ENCODE measurements at places on chromosomes 3 and 15.

GRCh38 chr3:20235796-20236195, 49.8 kb upstream of the SGO1 start:
- DNase-seq: no peak

DNA sequence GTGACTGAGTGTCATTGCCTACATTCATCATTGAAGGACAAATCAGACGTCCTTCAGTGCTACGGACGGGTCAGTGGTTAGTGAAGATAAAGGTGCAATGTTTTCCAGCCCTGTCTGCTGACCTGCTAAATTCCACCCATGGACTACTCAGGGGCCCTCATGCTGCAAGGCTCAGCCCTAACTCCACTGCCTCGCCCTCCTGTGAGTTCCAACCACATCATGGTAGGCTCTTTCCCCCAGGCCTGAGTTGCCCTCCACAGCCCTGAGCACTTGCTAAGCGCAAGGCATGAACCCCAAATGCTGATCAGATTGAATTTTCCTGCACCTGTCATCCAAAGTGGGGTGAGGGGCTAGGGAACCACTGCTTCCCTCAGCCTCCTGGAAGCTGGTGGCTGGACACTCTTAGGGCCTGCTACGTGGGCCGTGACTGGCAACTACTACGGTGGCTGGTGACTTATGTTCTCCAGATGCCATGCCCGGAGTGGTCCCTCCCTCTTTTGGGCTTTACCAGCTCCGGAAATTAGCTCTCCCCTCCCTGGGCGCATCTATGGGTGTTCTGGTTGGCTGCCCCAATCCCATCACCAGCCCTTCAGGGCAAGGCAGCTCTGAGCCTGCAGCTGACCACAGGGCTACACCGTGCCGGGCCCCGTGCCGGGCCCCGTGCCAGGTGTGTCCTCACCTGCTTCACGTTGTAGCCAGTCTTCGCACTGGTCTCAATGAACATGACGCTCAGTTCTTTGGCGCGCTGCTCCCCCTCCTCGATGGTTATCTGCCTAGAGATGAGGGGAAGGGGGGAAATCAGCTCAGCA, 32.1 kb downstream of the SRPRB start:
- DNase-seq: no peak

GRCh38 chr3:33779751-33780150, 18.7 kb upstream of the PDCD6IP start:
- DNase-seq: no peak

GRCh38 chr15:79798311-79798710, 98.5 kb downstream of the MTHFS start:
- no peak for DNase-seq

DNA sequence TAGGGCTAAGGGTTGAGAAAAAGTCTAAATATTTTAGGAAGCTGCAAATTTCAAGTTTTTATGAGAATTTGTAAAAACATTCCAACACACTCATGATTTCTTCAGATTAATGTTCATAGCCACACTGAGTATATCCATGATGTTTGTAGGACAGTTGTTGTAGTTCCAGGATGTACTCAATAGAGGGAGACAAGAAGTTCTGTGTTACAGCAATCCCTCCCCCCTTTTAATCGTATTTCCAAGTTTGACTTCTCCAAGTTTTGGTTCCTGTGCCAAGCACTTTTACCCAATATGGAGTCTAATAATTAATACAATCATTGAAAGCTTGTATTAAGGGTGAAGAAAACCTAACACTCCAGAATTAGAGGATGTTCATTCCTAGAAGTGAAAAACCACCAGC, 143.4 kb downstream of the FEZF2 start:
- peak; percentile 62 for DNase-seq

DNA sequence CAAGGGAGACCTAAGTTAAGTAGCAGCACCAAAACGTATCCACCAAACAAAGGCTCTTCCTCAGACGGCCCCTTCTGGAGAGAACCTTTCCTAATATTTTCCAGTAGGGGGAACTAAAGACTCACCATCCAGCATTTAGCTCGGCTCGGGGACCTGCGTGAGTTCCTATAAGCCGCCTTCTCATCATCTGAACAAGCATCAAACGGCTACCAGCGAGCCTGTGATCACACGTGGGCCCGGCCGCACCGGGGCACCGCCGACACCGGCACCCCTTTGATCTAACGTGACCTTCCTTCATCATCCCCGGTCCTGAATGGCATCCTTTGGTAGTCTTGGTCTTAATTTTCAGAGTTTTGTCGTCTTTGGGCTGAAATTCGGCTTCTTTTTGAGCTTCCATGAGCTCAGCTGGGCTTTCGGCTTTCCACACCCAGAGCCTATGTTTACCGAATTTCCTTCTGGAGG, 1.4 kb upstream of the ROBO2 start:
- DNase-seq: peak; percentile 93

- DNase-seq: no peak
Measured at GRCh38 chr3:98807561-98807960, 44.4 kb downstream of the ST3GAL6 start.

- DNase-seq: no peak
Measured at GRCh38 chr15:30929064-30929669, 25.5 kb downstream of the FAN1 start.

DNA sequence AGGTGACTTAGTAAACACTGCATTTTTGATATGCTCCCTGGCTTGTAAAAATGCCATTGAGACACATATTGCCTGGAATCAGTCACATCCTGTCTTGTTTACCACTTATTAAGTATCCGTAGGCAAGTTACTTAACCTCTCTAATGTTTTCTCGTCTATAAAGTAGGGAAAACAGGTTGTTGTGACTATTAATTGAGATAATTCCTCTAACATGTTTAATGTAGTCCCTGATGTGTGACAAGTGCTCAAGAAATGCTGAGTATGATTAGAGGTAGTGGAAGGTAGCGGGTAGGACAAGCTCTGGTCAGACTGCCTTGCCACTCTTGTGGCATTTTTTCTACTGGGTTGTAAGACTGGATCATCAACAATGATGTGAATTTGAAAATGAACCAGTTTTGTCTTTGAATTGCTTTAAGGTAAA, 54.1 kb downstream of the NFKBIZ start:
- no peak for DNase-seq

DNA sequence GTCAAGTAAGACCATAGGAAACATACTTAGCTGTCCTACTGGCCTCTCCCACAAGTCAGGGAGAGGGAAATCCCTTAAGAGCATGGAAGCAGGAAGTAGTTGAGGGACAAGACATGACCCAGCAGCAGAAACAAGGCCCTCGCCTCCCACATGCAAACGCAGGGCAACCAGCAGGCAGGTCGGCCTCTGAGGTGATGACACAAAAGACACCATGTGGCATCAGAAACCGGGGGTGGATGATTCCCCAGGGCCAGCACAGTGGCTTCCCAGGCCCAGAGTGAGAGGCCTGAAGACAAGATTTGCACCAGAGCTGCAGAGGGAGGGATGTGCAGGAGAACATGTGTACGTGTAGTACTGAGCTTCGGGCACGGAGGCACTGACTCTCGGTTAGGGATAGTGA, 26.3 kb downstream of the PXYLP1 start:
- no peak for DNase-seq

- DNase-seq: peak; percentile 28
Measured at GRCh38 chr3:98985431-98985830, 83.9 kb upstream of the DCBLD2 start.

GRCh38 chr3:25009665-25010064, 418.4 kb upstream of the RARB start:
- DNase-seq: peak; percentile 20

DNA sequence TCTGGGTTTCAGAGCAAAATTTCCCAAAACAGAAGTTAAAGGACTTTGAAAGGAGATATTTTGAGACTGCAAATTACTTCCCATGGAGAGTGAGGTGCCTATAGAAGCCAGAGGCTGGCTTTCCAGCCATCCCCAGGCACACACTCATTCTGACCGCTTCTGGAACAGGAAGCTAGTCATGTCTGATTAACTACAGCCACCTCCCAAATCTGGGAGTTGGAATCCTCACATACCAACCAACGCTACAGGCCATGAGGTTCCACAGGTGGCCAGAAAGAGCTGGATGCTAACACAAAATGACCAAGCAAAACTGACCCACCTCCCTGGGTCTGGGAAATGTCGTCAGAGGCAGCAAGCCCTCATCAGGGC, 87.2 kb downstream of the SNRK start:
- DNase-seq: no peak

DNA sequence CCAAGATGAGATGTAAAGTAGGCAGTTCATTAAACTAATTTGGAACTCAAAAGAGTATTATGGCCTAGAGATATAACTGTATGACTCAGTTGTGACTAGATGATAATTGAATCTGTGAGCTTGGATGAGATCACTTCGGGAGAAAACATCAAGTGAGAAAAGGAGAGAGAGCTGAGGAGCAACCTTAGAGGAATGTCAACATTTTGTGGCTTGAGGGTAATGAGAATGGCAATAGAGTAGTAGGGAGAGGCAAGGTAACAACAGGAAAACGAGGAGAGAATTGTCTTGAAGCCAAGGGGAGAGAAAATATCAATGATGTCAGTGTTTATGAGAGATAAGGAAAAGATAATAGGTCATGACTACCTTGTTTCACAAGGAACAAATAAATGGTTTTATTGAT, 580.2 kb downstream of the NLGN1 start:
- DNase-seq: no peak

- no peak for DNase-seq
Measured at GRCh38 chr15:100862162-100862561, 17.5 kb upstream of the ALDH1A3 start.

GRCh38 chr3:161028555-161029153, 76.5 kb downstream of the B3GALNT1 start:
- DNase-seq: no peak

- no peak for DNase-seq
Measured at GRCh38 chr3:141921316-141921715, 44.9 kb downstream of the ATP1B3 start.

- no peak for DNase-seq
Measured at GRCh38 chr3:125194849-125195601, 17.5 kb downstream of the SLC12A8 start.

DNA sequence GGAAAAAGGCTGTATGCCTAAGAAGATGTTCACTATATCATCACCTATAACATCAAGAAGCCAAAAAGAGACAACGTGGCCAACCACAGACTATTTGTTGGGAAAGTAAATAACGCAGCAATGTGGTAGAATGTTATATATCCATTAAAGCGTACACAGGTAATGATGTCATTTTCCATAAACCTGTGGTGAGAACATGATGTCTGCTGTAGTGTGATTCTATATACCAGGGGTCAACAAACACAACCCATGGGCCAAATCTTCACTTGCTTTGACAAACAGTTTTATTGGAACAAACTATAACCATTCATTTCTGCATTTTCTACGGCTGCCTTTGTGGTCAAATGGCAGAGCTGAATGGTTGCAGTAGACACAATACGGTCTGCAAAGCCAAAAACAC, 160.6 kb downstream of the STT3B start:
- DNase-seq: no peak

- no peak for DNase-seq
Measured at GRCh38 chr3:76212679-76213078, 427.3 kb upstream of the ZNF717 start.

GRCh38 chr3:64856977-64857516, 169.2 kb upstream of the ADAMTS9 start:
- DNase-seq: no peak

DNA sequence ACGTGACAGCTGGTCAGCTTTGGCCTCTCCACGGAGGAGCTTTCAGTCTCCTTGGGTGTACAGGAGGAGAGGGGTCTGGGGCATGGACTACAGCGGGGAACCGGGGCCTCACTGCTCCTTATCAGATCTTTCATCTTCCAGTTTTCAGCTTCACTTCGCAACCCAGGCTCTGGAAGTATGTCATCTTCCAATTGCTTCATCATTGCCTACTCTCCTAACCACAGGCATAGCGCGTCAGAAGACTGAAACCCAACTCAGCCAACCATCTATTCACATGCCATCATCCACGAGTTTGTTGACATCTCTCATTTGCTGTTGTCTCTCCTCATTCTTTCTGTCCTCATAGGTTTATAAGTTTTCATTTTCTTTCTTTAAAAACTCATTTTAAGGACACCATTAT, 119.5 kb downstream of the MYLK start:
- no peak for DNase-seq

GRCh38 chr3:149120051-149120972, 9.1 kb upstream of the HPS3 start:
- peak; percentile 81 for DNase-seq

DNA sequence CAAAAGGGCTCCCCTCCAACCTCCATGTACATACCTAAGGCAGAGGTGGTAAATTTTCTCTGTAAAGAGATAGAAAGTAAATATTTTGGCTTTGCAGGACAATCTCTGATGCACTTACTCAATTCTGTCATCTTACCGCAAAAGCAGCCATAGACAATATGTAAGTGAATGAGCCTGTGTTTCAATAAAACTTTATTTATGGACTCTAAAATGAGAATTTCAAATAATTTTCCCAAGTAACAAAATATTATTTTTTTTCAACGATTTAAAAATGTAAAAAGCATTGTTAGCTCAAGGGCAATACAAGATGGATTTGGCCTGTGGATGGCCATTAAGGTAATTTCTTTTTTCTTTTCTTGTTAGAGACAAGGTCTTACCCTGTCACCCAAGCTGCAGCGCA, 44.7 kb downstream of the SHQ1 start:
- DNase-seq: no peak

GRCh38 chr3:10198761-10199649, 34.3 kb downstream of the IRAK2 start:
- DNase-seq: no peak

DNA sequence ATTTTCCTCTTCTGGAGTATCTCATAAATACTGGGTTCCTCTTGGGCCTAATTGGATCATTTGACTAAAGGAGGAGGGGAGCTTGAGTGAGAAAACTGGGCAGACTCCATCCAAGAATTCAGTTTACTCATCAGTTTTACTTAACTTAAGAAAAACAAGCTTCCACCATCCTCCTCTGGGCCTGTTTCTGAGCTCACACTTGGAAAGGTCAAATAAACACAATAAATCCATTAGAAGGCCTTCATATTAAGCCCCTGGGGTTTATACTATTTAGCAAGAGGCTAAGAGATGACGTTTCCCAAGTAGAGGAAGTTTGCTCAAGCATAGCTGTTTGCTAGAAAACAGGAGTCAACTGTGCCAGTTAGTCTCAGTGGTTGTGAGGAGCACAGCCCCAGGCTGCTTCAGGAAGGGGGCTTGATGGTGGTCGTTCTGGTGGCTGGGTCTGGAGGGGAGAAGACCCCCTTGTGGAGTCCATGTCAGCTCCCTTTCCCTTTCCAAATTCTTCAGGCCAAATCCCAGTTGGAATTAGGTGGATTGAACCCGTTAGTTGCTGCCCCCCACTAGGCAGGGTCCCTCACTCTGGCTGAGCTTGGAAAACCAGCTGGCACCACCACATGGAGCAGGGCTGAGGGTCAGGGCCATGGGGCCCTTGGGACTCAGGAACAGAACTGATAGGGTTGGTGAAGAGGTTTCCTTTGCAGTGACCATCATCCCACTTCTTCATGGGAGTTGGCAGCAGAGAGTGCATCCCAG, 64.8 kb downstream of the SPSB4 start:
- DNase-seq: peak; percentile 56

- peak; percentile 70 for DNase-seq
Measured at GRCh38 chr3:179615458-179616173, 11.0 kb downstream of the NDUFB5 start.

- no peak for DNase-seq
Measured at GRCh38 chr15:50192926-50193620, 11.1 kb downstream of the SLC27A2 start.
